ENCODE measurements at places on chromosomes 16 and 17. TPM values are rescaled to one million over a fixed set of nuclear protein-coding genes. Genes with fewer than 3 reads are reported as not detected.

C1QL1 gene
- 0.40 TPM for total RNA-seq

- DNase-seq: peak; percentile 66
Measured at GRCh38 chr17:56592487-56593085, 913 bp upstream of the NOG start.

DNA sequence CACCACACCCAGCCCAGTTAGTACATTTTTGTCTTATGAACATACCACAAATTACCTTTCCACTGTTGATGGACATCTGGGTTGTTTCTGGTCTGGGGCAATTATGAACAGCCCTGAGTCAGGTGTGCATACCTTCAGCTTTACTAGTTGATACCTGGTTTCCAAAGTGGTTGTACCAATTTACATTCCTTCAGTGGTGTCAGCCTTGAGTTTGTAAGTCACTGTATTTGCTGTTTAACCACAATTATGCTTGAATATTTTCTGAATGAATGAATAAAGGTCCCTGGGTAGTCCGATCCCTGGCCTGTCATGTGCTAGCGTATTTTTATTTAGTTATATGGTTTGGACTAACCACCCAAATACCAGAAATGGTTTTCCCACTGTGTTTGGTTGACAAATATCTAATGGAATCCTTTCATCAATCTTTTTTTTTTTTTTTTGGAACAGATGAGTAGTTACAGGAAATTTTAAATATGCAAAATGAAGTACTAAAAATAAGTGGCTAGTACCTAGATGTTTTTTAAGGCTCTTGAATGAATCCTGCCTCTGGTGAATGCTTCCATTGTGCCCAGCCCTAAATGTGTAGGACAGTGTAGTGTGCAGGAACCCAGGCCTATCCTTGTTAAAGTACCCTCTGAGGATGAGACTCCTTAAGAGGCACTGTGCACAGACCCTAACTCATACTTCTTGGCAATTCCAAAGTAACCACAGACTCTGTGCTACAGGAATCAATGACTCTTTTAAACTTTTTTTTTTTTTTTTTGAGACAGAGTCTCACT is 3.7 kb downstream of the DUSP14 start:
- DNase-seq: no peak

DNA sequence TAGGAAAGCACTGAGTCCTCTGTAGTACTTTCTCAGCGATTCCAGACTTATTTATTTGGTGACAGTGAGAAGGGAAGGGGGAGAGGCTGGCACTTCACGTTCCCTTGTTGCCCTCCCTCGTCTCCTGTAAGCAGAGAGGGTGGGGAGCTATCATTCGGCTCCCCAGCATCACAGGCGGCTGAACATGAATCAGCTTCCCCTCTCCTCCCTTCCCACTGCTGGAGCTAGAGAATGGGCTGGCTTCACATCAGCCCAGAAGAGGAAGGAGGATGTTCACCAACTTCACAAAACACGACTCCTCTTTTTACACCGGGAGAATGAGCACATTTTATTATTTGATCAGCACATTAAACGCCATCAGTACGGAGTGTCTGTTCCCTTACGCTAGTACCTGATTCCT is 6.7 kb upstream of the CMIP start:
- DNase-seq: no peak

CUEDC1 gene
- 0.47 TPM for total RNA-seq

DNA sequence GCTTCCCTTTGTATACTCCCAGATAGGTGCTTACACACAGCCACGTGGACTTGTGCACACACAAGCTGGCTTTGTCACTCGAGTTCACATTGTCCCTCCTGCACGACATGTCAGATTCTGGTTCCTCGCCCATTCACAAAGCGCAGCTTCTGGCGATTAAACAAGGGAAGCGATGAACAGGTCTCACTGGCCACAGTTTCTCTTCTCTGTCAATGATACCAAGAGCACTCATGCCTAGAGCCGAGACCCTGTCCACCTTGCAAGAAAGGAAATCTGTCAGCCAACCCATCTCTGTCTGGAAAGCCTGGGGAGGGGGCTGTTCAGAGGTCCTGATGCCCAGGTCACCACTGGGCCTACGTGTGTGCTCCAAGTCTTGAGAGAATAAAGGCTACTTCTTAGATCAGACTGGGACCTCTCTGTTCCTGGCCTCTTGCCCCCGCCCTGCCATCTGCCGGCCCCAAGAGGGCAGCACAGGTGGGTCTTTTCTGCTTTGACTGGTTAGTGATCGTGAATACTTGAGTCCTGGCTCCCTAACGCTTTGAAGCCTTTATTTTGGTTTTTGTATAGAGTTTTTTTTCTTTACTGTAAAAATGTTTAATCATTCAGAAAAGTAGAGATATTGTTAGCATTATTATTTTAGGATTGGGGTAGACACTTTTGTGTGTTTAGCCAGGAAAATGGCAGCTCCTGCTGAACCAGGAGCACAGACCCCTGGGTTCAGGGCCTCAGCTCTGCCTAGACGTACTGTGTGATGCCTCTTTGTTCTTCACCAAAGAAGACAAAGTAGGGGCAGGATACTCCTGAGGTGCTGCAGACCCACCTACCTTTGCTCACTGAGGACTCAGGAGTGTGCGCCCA is 104.7 kb downstream of the MRM1 start:
- DNase-seq: peak; percentile 70

DNA sequence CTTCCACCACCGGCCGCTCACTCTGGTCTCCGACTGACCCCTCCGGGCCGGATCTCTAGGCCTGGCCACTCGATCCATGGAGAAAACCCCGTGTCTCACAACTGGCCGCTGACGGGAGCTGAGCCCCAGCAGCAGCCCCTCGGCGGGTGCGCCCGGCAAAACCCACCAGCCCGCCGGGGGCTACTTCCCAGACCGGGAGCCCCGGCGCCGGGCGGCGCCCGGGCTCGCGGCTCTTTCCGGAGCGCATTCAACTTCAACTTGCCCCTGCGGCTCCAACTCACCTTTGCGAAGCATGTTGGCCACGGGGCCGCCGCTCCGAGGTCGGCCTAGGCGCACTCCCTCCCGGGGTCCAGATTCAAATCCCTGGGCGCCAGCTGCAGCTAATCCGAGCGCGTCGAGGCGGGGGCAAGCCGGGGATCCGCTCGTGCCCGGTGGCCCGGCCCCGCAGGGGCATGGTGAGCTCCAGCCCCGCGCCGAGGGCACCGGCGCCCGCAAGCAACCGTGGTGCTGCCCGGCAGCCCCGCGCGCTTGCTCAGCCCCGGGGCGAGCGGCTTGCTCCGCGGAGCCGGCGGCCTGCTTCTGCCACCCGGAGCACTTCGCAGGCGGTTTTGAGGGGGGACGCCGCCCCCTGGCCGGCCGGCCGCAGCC is 438 bp downstream of the RTN4RL1 start:
- no peak for DNase-seq
